OCI-M1 (cell line): ENCODE measurements at places on chromosomes 3 and 15.

- no peak for DNase-seq
Measured at GRCh38 chr3:177177749-177178221, 19.5 kb downstream of the TBL1XR1 start.

- DNase-seq, result no peak
Measured at GRCh38 chr15:29434280-29434679, 164.7 kb upstream of the NSMCE3 start.

DNA sequence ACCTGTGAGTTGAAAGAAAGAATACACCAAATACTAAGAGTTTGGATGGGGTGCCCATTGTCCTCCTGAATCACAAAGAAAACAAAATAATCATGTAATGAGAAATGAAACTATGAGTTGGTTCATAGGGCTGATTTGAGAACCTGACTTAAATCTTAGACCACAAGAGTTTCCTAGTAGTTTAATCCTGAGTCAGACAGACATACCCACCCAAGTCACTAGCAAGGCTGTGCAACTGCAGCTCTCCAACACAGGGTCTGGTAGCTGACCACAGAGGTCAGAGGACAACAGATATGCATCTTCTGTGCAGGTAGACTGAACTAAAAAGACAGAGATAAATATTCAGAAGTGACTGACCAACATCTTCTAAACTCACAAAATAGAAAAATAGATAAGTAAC lies 296.3 kb upstream of the TMCO5A start:
- DNase-seq, result no peak

DNA sequence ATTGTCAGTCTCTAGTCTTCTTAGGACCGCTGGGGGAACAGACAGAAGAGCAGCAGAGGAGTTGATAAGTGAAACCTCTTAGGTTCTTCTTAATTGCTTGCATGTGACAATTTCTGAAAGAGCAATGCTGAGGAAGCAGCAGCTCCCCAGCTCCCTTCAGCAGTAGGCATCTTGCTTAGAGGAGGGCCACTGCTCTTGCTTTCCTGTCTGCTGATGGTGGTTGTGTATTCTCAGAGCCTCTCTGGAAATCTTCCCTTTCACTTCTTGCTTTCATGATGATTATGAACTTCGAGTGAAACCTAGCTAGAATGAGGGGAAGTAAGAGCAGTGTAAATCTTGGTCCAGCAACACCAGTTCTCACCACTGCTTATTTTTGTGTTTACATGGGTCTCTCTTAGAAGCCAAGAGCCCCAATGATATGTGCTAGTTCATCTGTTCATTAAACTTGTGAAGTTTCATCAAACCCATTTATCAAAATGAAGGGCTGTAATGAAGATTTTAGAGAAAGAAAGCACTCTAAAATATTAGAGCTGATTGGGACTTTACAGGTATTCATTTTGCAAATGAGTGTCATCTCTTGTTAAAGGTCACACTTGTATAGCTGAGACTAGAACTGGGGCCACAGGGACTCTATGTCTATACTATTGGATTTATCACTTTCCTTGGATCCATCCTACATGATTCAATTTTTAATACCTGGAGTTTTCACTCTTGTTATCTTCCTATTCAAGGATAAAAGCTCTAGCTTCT lies 246.7 kb downstream of the LPP start:
- no peak for DNase-seq

GRCh38 chr3:122080207-122080587 lies 25.0 kb downstream of the CD86 start:
- no peak for DNase-seq

DNA sequence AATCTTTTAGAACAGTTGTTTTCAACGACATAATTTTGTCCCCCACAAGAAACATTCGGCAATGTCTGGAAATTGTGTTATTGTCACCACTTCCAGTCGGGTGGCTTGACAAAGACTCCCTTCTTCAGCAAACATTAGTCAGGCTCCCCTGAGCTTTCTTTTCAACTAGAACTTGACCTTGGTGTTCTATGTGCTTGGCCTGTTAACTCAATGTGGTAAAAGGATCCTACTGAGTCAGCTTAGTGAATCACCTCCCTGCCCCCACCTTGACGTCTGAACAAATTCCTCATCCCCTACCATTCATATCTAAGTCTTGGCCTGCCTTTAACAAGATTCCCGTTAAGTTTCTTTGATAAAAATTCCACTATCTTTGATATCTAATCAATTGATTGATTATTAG lies 465.0 kb upstream of the ROBO1 start:
- DNase-seq, result no peak

DNA sequence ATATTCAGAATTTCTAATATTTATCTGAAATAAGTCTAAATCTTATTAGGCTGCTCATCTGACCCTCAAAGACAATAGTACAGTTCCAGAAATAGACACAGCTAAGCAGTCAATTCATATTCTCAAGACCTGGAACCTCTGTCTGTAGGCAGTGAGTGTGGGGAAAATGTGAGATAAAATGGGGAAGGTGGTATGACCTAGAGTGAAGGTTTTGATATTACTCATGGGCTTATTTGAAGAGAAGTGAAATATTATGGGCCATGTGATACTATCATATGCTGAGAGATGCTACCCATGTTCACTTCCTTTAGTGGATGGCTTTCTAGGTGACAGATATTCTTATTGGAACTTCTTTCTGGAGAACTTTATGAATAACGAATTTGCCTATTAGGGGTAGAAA lies 33.5 kb downstream of the TGFBR2 start:
- DNase-seq, result peak; percentile 21

GRCh38 chr15:60935130-60935529 lies 294.0 kb downstream of the RORA start:
- no peak for DNase-seq

GRCh38 chr3:35932995-35933394 lies 293.7 kb downstream of the ARPP21 start:
- peak; percentile 81 for DNase-seq

DNA sequence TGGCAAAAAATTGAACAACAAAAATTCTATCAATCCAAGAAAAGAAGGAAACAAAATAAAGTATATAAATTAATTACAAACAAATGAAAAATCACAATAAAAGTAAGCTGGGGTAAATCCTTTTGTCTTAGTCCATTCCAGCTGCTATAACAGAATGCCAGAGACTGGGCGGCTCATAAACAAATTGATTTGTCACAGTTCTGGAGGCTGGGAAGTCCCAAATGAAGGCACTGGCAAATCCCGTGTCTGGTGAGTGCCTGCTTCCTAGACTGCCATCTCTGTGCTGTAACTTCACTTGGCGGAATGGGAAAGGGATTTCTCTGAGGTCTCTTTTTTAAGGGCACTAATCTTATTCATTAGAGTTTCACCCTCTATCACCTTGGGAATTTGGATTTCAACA lies 53.6 kb upstream of the RPL35A start:
- DNase-seq, result no peak

GRCh38 chr3:132504375-132504933 lies 87.2 kb downstream of the DNAJC13 start:
- no peak for DNase-seq

- peak; percentile 92 for DNase-seq
Measured at GRCh38 chr3:12984023-12984823, 89.0 kb downstream of the IQSEC1 start.

GRCh38 chr15:27683121-27683520 lies 416.0 kb downstream of the OCA2 start:
- no peak for DNase-seq

DNA sequence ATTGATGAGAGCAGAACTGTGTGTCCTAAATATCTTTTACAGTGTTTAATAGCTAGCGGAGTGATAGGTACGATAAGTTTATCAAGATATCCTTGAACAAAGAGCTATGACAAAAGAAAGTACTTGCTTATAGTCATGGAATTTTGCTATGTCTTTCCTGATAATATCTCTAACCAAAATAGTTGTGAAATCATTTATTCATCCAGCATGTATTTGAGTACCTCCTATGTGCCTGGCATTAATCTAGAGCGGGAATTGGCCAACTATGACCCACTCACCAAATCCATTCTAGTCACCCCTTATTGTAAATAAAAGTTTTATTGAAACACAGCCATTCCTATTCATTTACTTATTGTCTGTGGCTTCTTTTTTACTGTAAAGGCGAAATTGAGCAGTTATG lies 46.6 kb downstream of the ZFAND6 start:
- no peak for DNase-seq

DNA sequence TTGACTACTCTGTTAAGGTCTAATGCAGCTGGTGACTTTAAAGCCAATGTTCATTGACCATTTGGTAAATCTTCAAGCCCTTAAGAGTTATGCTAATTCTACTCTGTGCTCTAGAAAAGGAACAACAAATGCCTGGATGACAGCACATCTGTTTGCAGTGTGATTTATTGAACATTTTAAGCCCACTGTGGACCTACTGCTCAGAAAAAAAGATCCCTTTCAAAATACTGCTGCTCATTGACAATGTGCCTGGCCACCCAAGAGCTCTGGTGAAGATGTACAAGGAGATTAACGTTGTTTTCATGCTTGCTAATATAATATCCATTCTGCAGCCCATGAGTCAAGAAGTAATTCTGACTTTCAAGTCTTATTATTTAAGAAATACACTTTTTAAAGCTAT lies 110.8 kb downstream of the TBC1D5 start:
- DNase-seq, result no peak

- DNase-seq, result no peak
Measured at GRCh38 chr3:11826628-11827265, 19.9 kb downstream of the TAMM41 start.
